Nucleus accumbens (tissue), 56 donors: ENCODE measurements at places on chromosomes 5 and 9.

GRCh38 chr9:135851748-135852147 is 55.6 kb downstream of the CAMSAP1 start:
- no peak for DNase-seq

GRCh38 chr9:13513716-13514444 is 234.4 kb upstream of the MPDZ start:
- DNase-seq, result no peak

DNA sequence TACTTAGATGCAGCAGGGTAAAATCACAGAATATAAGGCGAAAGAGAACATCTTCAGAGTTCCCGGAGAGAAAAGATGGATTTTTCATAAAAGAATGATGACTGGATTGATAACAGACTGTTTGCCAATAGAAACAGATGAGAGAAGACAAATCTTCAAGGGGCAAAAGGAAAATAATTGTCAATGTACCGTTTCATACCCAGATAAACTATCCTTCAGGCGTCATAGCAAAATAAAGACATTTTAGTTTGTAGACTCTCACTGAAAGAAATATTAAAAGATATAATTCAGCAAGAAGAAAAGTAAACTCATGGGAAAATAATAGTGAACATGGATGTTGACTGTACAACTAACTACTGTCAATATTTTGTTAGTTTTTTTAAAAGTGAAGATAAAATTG is 174.2 kb downstream of the CRB2 start:
- DNase-seq, result no peak

- DNase-seq, result no peak
Observed at GRCh38 chr5:14598225-14598624, 16.6 kb downstream of the OTULINL start.

- no peak for DNase-seq
Observed at GRCh38 chr5:133681896-133682295, 69.6 kb upstream of the FSTL4 start.

DNA sequence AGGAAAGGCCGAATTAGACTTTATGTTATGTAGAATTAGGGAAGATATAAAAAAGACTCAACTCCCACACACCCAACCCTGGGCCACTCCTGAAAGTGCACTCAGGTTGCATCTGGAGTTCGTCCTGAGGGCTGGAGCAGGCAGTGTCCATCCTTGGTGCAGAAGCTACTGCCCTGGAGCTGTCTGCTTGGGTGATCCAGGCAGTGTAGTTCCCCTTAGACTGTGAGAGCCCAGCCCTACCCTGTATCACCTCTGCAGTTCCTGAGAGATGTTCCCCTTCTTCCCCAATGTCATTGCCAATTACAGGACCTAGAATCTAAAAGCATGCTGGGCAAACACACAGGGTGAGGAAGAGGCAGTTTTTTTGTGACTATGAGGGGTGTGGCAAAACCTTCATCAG is 368.3 kb upstream of the ST8SIA4 start:
- no peak for DNase-seq
